ENCODE measurements at places on chromosomes 6 and 20.

GRCh38 chr6:103872233-103872632, 987.5 kb downstream of the HACE1 start:
- no peak for DNase-seq

DNA sequence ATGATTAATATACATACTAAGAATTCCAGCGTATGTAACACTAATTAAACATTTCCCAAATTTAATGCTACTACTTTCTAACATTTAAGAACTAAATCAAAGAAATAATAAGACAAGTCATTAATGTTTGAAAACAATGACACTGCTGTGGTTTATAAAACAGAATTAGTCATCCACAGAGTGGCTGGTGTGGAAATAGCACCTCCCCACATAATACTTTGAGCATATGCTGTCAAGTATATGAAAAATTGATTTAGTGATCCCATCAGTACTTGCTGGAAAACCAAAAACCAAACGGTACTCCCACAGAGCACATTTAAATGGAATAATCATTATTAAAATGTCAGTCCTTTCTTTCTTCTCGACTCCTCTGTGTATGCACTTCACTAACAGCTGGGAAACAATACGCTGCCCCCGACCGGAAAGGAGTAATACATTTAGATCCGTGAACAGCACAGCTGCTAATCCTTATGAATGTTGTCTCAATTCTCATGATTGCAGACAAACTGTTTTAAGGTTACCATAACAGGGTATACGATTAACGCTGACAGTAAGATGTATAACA, 78.4 kb downstream of the PREP start:
- no peak for DNase-seq

GRCh38 chr6:13406781-13407180, 78.4 kb upstream of the TBC1D7 start:
- no peak for DNase-seq

DNA sequence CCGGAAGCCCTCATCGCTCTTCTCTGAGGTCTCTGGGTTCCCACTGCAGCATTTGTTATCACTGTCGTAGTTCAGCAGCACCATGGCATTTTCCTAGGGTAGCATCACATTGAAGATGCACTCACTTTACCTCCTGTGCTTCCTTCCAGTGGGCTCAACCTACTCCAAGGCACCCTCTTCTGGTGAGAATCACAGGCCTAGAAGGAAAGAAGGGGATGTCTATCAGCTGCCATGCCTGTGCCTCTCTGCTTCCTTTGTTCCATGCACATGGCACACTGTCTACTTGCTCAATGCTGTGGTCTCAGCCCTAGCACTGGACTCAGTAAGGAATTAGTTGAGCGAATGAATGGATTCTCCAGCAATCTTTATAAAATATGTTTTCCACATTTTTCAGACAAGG, 22.6 kb downstream of the CST4 start:
- DNase-seq: no peak

DNA sequence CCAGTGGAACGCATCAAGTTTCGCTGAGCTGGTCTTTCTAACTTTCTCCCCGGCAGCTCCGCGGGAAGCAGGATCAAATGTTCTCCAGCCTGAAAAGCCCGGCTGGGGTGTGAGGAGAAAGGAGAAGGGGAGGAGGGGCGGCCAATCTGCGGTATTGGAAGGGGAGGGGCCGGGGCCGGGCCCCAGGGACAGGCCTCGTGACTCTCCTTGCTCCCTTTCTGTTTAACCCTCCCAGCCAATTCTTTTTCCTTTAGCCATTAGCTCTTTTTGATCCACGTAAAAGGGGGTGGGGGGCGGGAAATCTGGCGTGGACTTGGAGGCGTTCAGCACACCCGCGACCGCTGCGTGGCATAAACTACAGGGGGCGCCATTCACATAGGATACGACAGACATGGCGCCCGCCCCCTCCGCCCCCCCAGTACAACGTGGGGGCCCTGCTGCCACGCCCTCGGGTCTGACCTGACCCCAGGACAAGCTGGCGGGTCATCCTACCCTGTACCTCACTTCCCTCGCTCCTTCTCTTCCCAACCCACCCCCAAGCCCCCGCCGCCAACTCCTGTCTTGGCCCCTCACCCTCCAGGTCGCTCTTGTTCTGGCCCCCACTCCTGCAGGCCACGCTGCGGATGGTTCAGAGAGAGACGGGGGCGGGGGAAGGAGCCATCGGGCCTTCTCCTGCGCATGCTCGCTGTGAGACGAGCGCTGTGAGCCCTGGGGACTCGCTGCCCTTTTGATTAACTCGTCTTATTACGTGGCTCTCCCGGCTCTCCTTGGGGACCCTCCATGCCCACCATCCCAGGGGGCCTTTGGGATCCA, 7.8 kb upstream of the MDGA1 start:
- DNase-seq: peak; percentile 76

- no peak for DNase-seq
Observed at GRCh38 chr6:42227173-42227850, 9.7 kb upstream of the MRPS10 start.

GRCh38 chr6:155252581-155252980, 11.2 kb upstream of the CLDN20 start:
- DNase-seq: no peak

- no peak for DNase-seq
Observed at GRCh38 chr6:128487746-128488145, 32.7 kb downstream of the PTPRK start.

DNA sequence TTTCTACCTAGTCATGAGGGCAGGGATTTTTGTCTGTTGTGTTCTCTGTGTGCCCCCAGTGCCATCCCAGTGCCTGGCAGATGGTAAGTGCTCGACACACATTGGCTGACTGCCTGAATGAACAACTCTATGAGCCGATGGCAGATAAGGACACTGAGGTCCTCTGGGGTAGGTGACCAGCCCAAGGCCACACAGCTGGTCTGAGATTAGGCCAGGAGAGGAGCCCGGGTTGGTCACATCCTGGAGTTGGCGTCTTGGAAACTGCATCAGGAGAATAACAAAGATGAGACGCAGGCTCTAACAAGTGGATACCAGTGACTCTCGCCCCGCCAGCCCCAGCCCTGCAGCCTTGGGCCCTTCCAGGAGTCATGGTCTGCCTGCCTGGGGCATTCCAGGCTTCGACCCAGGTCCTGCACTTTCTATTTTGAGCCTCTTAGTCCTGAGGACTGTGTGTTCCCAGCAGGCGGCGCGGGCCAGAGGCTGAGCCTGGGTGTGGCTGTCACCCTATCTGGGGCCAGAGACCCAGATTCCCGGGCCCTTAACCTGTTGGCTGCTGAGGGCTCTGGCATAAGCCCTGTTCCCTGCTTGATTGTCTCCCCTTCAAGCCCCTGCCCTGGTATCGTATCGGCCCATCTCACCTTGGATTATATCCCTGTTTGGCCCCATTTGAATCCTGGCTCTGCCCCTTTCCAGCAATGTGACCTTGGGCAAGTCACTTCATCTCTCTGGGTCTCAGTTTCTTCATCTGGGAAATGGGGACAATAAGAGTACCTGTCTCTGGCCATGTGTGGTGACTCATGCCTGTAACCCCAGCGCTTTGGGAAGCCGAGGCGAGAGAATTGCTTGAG, 88.3 kb downstream of the CEBPB start:
- no peak for DNase-seq

DNA sequence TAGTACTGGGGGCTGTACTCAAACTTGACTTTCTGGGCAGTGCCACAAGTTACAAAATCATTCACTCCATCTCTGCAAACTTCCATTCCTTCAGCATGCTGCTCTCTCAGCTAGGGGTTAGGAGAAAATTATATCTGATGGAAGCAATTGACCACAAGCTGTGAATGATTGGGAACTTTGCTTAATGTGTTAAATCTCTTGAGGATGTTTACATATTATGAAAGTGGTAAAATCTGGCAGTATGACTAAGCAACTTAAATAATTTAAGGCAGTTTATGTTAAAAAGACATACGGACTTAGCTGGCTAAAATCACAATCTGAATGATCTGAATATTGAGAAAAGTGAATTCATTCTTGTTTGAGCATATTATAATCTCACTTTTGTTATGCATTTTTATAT, 415.0 kb downstream of the PHF3 start:
- no peak for DNase-seq

GRCh38 chr20:63007646-63008488, 1.1 kb upstream of the BHLHE23 start:
- DNase-seq: no peak

GRCh38 chr6:14804001-14804784, 441.7 kb upstream of the JARID2 start:
- DNase-seq: no peak

GRCh38 chr6:27294409-27294808, 17.7 kb downstream of the POM121L2 start:
- DNase-seq: no peak

GRCh38 chr6:126199466-126199865, 140.4 kb upstream of the CENPW start:
- DNase-seq: no peak

DNA sequence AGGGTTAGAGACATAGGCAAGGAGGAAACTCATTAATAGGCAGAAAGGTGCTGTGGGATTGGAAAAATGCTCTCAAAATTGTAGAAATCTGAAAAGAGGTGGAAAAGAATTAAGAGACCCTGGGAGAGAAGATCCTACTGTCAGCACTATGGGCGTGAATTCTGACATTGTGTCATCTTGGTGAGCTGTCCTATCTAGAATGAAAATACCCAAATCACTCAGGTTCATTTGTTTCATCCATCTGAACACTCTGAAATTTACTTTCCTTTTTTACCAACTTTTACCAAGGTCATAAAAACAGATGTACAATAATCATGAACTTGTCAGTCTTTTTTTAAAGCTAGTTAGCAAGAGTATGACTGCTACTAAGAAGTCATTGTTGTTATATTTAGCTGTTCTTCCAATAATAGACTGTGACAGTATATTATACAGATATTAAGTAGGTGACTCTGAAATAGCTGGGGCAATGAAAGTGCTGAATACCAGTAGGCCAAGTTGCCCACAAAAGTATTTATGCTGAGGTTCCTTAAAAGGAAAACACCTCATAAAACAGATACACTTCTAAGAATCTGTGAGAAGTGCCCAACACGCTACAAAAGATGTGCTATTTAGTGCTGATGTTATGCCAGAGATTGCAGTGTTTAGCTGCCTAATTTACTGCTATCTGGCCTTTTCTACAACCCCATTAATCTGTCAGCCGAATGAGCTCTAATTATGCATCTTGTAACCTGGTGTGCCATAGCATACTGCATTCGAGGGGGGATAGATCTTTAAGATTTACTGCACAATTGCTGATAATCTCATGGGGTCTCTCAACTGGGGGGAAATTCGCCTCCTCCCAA, 217.5 kb upstream of the SUPT3H start:
- DNase-seq: no peak

GRCh38 chr6:143099647-143100046, 39.0 kb downstream of the AIG1 start:
- no peak for DNase-seq

Measured in stimulated activated naive B cell treated with anti-CD40 and anti-IgM and Interleukin-4, amounts not matched to agents 10 μg/mL and 1 μg/mL and 100 μg/mL, for 72 hours (primary cell).